Stimulated activated CD4-positive, alpha-beta T cell treated with anti-CD3 and anti-CD28 coated beads, Interleukin-4, amount 100 ng/mL, for 4 hours (primary cell): ENCODE measurements at places on chromosomes 12 and 14.

DNA sequence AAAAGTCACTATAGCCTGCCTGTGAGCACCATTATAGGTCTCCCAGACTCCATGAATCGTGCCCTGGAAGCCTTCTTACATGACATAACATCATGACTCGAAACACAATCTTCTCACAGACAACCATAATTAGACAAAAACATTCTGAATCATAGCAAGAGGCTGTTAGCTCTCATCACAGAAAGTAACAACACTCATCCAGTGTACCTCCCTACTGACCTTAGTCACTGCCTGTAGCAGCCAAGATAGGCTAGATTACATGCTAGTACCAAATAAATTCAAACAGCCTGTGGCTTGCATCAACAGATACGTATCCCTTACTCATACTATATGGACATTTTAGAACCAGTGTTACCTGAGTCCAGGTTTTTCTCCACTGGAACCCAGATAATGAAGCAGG, 663.8 kb upstream of the FOXG1 start:
- DNase-seq: no peak

DNA sequence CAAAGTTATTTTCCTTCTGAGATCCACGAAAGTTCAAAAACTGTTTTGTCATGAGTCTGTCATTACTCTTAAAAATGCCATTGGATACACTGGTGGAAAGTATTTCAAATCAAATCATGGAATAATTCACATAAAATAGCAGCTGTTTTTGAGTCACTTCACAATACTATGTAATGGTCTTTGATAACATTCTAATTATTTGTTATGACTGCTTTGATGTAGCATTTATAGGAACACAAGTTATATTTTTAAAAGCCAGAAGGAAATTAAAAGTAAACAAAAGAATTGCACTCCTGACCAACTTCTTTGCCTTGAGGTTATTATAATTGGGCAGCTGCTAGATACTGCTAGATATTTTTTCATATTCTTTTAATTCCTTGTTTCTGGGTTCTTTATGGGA, 473.2 kb downstream of the CCER1 start:
- DNase-seq: no peak

GRCh38 chr14:75170772-75171171, 5.6 kb downstream of the TMED10 start:
- DNase-seq: no peak

- DNase-seq: no peak
Observed at GRCh38 chr14:63275611-63276010, 43.1 kb downstream of the GPHB5 start.

DNA sequence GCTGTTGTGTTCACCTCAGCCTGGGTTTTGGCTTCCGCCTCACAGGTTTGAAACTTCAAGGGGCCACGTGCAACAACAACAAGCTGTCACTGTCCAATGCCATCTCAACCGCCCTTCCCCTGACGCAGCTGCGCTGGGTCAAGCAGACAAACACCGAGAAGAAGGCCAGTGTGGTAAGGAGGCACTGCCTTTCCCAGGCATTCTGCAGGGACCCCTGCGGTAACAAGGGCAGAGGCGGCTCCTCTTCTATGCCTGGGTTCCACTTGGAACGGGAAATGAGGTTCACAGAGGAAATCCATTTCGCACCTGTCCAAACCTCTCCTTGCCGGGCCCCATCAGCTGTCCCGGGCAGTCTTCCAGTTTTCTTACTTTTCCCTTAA, 36.8 kb downstream of the HSP90AA1 start:
- no peak for DNase-seq

GRCh38 chr14:91041450-91041849, 19.0 kb downstream of the RPS6KA5 start:
- DNase-seq: no peak

DNA sequence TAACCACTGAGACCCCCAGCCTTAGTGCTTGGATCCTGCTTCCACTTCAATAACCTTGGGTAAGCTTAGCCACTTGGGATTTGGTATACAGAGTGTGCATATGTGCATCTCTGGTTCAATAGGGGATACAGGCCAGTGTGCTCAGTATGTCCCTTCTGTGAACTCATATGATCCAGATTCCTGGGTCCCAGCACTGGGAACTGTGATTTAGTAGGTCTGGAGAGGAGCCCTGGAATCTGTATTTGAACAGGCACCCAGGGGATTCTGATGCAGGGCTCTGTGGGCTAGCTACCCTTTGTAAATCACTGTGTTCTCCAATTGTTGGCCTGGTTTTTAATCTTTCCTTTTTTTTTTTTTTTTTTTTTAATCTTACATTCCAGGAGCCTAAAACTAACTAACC, 9.8 kb upstream of the RNU6-8 start:
- DNase-seq: no peak

GRCh38 chr14:76256545-76256944, 104.8 kb downstream of the GPATCH2L start:
- DNase-seq: no peak

GRCh38 chr12:58481811-58482210, 438.5 kb downstream of the LRIG3 start:
- DNase-seq: no peak

DNA sequence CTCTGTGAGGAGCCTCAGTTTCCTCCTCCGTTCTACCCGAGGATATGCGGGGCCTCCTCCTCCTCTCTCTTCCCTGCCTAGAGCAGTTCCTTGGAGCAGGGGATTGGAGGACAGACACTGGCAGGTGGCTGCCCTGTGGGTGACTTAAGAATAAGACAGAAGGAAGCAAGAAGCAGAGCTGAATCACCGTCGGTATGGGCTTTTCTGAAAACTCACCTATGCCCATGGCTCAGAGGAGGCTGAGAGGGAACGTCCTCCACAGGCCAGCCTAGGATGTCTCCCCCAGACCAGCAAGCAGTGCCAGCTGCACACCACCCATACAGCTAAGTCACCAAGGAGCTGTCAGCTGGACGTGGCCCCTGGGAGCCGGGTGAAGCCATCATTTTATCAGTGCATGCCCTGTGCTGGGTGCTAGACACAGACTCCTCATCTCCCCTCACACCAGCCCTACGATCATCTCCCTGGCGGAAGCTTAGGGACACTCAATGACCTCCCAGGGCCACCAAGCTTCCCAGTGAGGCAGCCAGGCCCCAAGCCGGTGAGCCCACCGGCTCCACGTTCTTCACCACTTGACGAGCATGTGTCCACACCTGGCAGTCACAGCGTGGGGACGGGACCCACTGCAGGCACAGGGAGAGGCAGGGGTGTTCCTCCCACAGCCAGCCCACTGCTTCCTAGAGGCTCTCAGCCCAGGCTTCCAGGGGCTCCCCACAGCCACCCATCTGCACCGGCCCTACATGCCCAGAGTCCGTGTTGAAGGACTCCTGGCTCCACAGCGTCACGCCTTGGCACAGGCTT, 21.4 kb downstream of the ITPK1 start:
- DNase-seq: no peak

DNA sequence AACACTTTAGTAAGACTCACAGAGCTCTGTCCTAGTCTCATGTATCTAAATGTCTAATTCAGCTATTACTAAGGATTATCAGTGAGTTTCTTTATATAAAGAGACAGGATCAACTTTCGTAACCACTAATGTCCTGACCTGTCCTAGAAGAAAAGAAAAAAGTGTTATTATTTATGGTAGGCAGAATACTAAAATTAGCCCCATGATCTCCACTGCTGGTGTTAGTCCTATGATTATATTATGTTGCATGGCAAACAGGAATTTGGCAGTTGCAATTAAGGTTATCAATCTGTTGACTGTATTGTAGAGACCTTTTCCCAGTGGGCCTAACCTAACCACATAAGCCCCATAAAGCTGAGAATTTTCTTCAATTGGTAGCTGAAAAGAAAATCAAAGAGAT, 132.9 kb upstream of the DIO2 start:
- DNase-seq: no peak

DNA sequence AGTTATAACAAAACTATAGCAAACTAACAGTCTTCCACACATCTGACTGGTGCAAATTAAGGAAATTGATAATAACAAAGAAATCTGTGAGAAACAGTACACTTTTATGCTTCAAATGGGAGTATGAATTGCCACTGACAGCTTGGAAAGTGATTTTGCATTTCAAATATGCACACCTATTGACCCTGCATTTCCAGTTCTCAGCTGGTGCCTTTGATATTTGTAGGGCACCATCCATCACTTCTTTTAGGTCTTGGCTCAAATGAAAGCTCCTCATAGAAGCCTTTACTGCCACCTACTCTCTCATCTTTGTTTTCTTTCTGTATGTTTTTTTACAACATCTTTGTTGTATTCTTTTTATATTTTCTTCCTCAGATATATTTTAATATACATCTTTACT, 125.1 kb downstream of the ST8SIA1 start:
- DNase-seq: no peak

DNA sequence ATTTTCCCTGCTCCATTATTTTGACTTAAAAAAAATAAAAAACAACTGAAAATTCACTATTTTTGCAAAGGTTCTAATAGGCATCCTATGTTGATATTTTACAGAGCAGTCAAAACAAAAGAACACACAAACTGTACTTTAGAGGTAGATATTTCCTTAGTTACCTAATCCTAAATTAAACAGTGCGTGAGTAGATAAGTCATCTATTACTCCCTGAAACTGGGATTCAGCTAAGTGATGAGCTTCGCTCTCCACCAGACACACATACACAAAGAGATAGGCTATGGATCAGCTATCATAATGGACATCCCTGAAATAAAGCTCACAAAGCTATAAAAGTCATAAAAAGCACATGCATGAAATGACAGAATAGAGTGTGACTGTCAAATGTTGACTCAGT, 398.7 kb downstream of the SOX5 start:
- DNase-seq: no peak

DNA sequence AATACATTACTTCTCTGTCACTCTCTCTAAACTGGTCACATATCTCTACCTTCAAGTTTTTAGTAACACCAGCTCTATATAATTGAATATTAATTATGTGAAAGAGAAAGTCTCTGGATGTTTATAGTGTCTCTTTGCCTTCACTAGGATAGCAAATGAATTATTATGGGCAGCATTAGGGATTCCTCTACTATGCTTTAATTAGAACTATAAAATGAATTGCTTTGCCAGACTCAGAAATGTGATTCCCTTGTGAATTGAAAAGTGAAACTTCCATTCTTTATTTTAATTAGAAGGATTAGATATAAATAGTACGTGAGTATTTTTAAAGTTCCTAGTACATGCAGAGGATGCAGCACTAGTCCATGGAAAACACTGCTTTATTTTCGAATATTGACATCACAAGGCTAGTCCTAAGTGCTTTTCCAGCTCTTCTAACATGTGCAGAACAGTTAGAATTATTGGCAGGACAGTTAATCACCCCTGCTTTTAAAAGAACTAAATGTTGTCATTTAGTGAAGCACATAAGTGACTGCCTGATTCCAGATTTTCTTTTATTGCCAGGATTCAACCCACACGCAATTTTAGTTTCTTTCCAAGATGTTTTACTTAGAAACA, 23.0 kb upstream of the REP15 start:
- DNase-seq: no peak

DNA sequence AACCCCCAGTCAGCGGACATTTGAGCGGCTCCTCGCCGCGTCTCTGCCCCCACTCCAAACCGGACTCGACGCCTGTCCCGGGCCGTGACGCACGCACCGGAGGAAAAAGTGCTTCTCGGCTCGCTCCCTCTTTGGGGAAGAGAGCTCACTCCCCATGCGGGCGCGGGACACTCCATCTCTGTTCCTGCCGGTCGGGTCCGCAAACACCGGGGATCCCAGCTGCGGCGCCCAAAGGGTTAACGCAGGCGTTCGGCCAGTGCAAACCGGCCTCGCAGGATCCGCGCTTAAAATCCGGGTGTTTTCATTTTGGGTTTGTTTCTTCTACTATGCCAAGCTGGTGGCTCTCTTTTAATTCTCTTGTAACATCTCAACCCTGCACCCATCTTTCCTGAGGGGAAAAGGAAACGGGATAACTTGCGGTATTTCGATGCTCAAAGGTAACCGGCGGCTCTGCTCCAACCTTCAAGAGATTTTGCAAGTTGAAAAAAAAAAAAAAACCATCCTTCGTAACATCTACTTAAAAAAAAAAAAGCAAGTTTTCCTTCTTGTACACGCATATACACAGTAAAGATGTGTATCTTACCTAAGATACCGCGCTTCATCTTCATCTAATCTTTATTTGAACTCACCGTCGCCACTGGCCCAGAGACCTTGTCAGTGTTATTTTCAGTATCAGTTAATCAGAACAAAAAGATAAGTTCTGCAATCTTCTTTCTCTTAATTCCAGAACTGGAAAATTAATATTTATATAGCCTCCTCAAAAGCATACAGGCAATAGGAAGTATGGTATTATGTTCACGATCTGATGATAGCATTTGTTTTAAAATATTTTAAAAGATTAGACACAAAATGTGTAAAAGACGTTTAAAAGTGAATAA, 1.6 kb upstream of the ATP2B1 start:
- DNase-seq: no peak

DNA sequence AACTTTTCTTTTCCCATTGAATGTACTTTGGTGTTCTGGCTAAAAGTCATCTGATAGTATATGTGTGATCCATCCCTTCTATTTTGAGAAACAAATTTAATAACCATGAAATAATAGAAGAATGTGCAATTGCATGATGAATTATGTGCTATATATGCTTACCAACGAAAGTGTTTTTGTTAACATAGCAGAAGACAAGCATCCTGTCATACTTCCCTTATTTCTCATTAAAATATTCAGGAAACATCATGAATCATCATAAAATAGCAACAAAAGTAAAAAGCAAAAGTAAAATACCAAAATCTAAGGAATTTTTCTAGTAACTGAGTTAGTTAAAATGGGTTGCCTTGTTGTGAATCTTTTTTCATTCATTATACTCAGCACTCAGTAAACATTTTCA, 409.0 kb upstream of the PDE3A start:
- DNase-seq: no peak

GRCh38 chr14:31898838-31899528, 178.1 kb upstream of the ARHGAP5 start:
- DNase-seq: no peak

GRCh38 chr14:70448633-70449340, 3.2 kb upstream of the ADAM21 start:
- no peak for DNase-seq

DNA sequence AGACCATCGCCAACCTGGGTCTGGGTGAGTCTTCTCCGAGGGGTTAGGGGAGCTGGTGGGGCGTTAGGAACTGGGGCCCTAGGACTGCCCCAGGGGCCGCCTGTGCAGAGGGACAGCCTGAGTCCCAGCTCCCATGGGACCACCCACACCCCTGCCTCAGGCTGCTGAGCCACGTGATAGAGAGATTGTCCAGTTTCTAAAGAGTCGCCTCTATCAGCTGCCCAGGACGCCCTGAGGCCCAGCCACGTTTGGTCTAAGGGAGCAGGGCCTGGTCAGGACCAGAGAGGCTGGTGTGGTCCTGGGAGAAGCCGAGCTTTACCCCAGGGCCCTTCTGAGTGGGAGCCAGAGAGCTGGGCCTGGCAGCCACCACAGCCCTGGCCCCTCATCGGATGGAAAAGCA, 107.1 kb downstream of the LGMN start:
- DNase-seq: no peak

GRCh38 chr12:120429368-120429767, 8.5 kb upstream of the COX6A1 start:
- no peak for DNase-seq
